ENCODE measurements at places on chromosomes 2 and 18.

DNA sequence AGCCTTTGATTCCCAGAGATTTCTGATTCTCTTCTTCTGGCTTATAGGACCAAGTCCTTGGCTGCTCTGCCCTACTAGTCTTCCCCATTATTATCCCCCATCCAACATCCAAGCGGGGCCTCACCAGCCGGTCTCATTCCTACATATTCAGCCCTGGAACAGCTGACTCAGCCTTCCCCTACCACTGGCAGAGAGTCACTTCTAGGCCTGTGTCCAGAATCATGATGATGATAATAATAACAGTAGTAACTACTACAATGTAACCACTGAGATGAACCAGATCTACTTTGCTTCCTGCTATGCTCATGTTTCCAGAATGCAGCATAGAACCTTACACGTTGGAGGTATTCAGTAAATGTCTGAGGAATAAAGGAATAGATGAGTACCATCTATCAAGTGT, 295.2 kb downstream of the SRBD1 start:
- peak; percentile 13 for DNase-seq

DNA sequence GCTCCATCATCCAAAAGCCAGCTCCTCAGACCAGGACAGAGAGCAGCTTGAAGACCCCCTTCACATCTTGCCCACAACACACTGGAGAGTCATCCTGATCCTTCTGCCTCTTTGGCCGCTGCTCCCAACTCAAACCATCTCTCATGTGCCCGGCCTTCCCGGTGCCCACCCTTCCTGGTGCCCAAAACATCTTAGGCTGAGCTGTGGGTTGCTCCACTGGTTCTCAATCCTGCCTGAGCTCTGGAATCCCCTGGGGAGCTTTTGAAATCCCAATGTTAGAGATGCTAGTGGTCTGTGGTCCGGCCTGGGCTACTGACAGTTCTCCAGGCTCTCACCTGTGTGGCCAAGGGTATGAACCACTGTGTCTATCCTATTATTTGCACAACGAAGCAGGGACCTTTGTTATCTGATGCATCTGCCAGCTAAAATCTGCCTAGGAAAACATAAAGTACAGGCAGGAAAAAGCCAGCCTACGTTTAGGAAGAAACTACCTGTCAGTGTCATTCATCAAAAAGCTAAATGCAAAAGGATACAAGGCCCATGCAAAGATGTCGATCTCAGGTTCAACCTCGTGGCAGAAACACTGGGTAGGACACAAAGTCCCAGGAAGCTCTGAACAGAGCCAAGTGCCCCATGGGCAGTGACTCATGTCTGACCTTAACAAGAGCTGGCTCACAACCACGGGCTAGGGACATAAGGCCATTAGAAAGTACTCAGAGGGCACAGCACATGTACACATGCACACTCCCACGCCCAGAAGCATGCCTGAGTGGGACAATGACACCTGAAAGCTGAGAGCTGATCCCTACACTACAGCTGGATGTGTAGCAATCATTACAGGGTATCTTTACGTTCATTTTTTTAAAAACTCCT, 30.8 kb downstream of the TBC1D8 start:
- peak; percentile 99 for DNase-seq

GRCh38 chr2:164657129-164657528, 35.8 kb upstream of the GRB14 start:
- DNase-seq, result peak; percentile 52

DNA sequence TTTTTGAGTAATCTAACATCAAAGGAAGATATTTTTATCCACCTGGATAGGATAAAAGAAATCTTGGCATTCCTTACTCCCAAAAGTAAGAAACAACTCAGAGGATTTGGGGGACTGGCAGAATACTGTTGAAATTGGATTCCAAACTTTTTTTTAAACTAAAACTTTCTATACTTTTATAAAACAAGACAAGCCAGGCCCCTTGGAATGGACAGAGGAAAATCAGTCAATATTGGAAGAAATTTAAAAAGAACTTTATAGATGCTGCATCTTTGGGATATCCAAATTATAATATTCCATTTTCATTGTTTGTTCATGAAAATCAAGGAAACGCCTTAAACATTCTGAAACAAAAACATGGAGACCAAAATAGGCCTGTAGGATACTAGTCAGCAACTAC, 147.6 kb upstream of the PIEZO2 start:
- no peak for DNase-seq

GRCh38 chr2:231370749-231371429, 24.6 kb upstream of the B3GNT7 start:
- no peak for DNase-seq

GRCh38 chr18:35460736-35461161, 37.0 kb downstream of the INO80C start:
- peak; percentile 79 for DNase-seq

DNA sequence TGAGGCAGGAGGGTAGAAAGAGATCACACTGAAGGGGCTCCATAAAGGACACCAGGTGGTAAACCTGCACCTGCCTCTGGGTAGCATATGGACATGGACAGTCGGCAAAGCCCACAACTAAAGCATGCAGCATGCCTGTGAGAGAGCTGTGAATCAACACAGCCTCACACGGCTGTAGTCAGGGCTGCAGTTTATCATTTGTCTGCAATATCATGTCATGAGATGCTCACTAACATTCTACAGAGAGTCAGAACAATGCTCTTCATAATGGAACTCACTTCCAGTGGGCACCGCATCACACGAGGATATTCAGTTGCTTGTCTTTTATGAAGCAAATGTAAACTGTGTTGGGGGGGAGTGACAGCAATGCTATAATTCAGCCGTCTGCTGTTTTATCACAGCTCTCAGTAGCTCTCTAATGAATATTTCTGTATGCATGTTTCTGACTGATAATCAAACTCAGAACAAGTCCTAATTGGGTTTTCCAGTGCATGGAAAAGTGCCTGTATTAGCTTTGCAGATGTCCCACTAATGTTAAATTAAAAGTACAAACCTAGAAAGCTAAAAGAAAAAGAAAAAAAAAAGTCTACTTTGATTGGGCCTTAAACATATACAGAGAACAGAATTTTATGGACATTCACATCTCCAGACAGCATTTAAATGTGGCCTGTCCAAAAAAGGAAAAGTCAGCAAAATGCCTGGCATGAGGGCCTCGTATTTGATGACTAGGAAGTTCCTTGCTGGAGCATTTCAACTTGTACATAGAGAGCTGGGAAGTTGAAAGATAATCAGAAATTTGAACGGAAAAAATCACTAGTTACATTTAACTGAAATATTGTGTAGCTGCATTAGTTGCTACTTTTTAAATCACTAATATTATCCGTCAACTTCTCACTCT, 406.1 kb upstream of the SOX11 start:
- DNase-seq, result no peak
